ENCODE measurements at places on chromosomes 12 and 14. TPM values are rescaled to one million over a fixed set of nuclear protein-coding genes. Genes with fewer than 3 reads are reported as not detected.
A peak's percentile ranks its signal among the peaks of the same experiment; 100 is the strongest.

RBM23 gene
- 219 TPM for total RNA-seq

GRCh38 chr14:53493860-53494259 lies 340.7 kb upstream of the DDHD1 start:
- DNase-seq, result no peak
- H3K27me3 ChIP-seq, result no peaks in the 10 kb centered on the region
- no peak overlapping the region for H3K27ac ChIP-seq
- H3K36me3 ChIP-seq, result no peaks in the 10 kb centered on the region
- no peak overlapping the region for H3K4me3 ChIP-seq

FITM1 gene
- 6.3 TPM for total RNA-seq

DNA sequence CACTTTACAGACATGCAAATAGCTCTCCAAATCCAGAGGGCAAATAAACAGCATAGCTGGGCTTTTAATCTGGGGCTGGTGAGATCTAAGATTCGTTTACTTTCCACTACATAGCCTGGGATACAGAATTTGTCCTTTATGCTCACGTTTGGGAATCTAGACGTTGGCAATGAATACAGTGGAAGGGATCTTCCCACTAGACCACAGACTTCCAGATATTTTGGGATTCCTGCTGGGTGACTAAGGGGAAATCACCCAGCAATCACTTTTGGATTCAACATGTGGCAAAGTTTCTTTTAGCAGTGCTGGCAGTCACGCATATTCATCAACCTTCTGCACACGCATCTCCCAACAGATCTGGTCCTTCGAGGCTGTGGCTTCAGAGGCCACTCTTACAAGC lies 23.5 kb downstream of the APPL2 start:
- peaks cover 9% of the 10 kb centered on the region for H3K36me3 ChIP-seq
- H3K27me3 ChIP-seq, result no peaks in the 10 kb centered on the region
- H3K27ac ChIP-seq, result no peak overlapping the region

DNA sequence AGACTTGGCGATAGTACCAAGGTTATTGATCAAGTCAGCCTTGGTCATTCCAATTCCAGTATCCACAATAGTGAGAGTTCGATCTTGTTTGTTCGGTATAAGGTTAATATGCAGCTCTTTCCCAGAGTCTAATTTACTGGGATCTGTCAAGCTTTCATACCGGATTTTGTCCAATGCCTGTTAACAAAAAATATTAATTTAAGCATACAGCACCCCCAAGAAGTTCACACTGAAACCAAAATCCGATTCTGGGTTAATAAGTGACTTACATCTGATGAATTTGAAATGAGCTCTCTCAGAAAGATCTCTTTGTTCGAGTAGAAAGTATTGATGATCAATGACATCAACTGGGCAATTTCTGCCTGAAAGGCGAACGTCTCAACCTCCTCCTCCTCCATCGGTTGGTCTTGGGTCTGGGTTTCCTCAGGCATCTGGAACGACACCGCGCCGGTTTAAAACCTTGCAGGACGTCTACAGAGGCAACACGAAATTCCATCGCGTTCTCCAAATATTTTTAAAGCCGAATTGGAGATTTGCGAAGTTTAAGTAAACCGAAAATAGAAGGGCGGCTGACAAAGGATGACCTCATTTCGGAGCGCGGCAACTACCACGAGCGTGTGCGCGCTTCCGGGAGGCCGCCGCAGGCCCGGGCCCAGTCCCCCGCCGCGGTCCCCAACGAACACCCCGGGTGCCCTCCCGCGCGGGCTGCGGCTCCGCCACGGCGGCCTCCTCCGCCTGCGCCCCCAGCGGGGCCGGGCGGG lies 716 bp downstream of the HSP90AA1 start:
- peak; percentile 66 for DNase-seq
- peaks cover 23% of the 10 kb centered on the region for H3K36me3 ChIP-seq
- peak overlapping the region; percentile 99 for H3K27ac ChIP-seq
- H3K4me1 ChIP-seq, result peaks cover 55% of the 10 kb centered on the region
- peak overlapping the region; percentile 61 for H3K4me3 ChIP-seq

DNAI7 gene
- total RNA-seq, result 0.26 TPM

GRCh38 chr14:59272633-59273032 lies 84.2 kb downstream of the DAAM1 start:
- H3K27ac ChIP-seq, result no peak overlapping the region
- peaks cover 24% of the 10 kb centered on the region for H3K4me1 ChIP-seq
- H3K36me3 ChIP-seq, result no peaks in the 10 kb centered on the region
- no peak for DNase-seq

DNA sequence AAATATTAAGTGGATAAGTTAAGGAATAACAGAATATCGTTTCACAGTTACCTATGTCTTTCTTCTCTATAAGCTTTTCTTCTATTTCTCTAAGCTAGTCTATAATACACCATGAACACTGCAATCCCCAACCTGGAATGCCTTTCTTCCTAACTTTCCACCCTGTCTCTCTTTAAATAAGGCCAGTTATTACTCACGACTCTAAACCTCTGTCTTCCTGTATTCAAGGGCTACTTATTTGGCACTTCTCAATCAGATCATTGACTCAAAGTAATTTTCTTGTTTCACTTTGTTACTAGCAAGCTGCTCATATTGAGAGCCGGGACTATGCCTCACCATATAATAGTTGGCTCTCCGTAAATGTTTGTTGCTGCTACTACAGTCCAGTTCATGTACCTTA lies 13.5 kb downstream of the FERMT2 start:
- no peaks in the 10 kb centered on the region for H3K27me3 ChIP-seq
- H3K4me1 ChIP-seq, result peaks cover 13% of the 10 kb centered on the region
- no peaks in the 10 kb centered on the region for H3K36me3 ChIP-seq
- DNase-seq, result no peak
- no peak overlapping the region for H3K4me3 ChIP-seq

GRCh38 chr14:99329711-99330315 lies 57.8 kb upstream of the BCL11B start:
- no peaks in the 10 kb centered on the region for H3K27me3 ChIP-seq
- DNase-seq, result no peak
- H3K4me3 ChIP-seq, result no peak overlapping the region
- peaks cover 16% of the 10 kb centered on the region for H3K4me1 ChIP-seq

Measured in body of pancreas (tissue), 4 donors.